HepG2 (cell line): ENCODE measurements at places on chromosomes 2 and 18.

GRCh38 chr2:120299004-120299403 is 46.4 kb downstream of the RALB start:
- DNase-seq: no peak

GRCh38 chr2:100339823-100340222 is 17.5 kb upstream of the LONRF2 start:
- no peak for DNase-seq

DNA sequence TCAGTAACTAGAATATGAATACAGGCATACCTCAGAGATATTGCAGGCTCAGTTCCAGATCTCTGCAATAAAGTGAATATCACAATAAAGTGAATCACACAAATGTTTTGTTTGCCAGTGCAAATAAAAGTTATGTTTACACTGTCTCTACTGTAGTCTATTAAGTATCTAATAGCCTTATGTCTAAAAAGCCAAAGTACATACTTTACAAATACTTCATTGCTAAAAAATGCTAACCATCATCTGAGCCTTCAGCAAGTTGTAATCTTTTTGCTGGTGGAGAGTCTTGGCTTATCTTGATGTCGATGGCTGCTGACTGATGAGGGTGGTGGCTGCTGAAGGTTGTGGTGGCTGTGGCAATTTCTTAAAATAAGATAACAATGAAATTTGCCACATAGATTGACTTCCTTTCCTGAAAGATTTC is 159.4 kb downstream of the MYO1B start:
- no peak for DNase-seq

GRCh38 chr18:74598350-74599001 is 806 bp downstream of the ZNF407 start:
- DNase-seq: peak; percentile 60

- DNase-seq: no peak
Measured at GRCh38 chr18:21703241-21703820, 1.2 kb downstream of the ABHD3 start.
